Activated T-cell treated with anti-CD3 and anti-CD28 coated beads, Interleukin-2, amount 50 U/mL, for 1 hour (primary cell): ENCODE measurements at places on chromosomes 1 and 21.

- DNase-seq = no peak
These were observed 179.4 kb upstream of the EDN2 start for GRCh38 chr1:41663671-41664400.

DNA sequence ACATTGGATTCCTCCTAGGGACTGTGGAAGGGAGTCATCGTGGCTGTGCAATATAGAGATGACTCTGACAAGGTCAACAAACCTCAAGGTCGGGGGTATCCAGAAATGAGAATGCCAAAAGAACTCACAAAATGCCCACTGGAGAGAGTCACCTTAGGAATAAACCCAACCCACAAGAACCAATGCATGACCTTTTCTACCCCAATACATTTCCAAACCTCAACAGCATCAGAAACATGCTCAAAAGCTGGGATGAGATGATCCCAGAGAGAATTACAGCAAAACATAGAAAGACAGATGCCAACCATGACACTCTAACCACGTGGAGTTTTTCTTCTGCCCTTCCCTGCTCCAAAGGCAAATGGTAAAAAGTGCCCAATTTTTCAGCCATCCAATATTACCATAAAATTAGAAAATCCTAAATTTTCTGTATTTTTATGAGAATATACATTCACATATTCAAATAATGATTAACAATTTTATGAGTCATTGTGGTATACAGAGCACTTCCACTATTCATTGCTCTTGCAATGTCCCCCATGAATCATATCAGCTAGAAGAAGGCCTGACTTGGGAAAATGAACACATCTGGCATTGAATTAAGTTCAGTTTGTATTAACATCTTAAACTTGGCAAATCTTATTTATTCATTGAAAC is 88.2 kb upstream of the PALMD start:
- DNase-seq = no peak

- DNase-seq = no peak
These were observed 39.7 kb downstream of the MATN1 start for GRCh38 chr1:30683699-30684098.

DNA sequence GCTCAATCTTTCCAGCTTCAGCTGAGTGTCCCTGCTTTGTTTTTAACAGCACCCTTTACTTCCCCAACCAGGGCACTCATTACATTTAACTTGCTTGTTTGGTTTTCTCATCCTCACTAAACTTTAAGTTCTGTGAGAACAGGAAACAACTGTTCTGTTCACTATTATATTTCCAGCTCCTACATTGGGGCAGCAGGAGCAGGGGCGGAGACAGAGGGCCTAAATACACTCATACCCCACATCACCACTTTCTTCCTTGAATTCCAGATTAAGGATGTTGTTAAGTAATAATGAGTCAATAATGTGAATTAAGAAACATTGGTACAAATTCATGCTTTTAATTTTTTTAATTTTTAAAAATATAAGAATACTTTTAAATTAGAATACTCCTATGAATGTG is 6.0 kb downstream of the DRAM2 start:
- DNase-seq = no peak

GRCh38 chr21:28487455-28488070 is 505.1 kb downstream of the LTN1 start:
- DNase-seq = no peak
